ENCODE measurements at places on chromosomes 7 and 10.

DNA sequence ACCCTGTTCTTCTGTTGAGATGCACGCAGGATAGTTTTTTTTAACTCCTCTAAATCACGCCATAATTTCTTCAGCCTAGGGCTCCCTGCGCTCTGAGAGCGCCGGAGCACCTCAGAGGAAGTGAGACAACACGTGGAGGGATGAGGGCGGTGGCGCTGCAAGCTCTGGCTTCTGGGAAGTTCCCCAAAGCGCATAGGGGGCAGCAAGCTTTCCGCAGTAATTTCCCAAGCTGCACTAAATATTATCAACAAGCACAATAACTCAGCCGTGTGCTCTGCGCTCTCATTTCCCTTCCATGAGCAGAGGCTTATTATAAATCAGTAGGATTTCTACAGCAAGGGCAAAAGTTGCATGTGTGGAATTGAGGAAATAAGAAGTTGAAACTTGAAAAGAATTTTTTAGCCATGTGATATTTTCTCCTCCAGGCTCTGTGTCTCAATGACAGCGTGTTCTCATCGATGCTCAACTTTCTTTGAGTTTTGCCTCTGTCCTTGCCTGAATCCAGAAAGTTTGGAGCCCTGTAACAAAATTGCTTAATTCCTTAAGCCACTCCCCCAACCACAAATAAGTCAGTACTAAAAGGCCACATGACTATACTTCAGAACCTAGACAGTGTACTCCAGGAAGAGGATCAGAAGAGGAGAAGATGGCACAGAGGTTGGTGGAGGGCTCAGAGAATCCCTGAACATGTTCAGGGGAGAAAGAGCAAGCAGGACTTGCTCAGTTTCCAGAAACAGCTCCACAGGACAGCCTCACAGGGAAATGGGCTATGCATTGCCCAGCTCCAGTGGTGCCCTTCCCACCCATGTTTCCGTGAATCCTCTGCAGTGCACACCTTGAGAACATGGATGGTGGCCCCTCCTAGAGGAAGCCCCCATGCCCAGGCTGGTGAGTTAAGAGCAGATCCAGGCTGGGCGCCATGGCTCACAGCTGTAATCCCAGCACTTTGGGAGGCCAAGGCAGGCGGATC, 221.5 kb upstream of the GHITM start:
- peak; percentile 66 for DNase-seq

DNA sequence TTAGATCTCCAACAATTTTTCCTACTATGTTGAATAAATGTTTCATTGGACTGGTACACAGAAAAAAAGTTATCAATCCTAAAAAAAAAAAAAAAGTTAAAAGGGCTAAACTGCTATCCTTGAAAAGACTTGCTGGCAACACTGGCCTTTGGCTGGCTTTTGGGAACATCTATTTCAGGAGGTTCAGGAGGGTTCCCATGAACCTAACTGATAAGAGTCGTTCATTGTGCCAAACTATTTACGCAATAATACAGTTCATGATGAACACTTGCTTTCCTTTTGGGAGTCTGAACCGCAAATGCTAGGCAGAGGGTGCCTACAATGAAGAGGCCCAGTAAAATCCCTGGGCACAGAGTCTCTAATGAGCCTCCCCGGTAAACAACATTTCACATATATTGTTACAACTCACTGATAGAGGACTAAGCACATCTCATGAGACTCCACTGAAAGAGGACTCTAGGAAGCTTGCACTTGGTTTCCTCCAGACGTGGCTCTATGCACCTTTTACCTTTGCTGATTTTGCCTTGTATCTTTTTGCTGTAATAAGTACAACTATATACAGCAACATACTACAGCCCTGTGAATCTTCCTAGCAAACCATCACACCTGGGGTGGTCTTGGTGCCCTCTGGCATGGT, 45.0 kb downstream of the ZFAND4 start:
- no peak for DNase-seq

DNA sequence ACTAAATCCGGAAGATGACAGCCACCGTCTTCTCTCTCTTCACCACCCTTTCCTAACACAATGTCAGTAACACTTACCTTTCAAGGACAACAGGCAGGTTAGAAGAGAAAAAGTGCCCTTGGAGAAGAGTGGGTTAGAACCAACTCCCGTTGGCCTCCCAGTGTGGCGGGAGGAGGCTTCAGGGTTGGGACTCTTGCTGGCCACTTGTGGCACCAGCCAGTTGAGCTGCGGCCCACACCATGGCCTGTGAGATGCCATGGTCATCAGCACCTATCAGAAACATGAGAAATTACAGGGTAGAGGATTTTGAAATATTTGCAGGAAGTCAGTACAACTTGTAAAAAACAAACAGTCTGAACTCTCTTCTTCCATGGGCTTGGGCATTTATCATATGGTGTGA, 93.8 kb downstream of the MKI67 start:
- DNase-seq, result no peak

GRCh38 chr7:49776994-49777393, 3.6 kb downstream of the VWC2 start:
- peak; percentile 79 for DNase-seq

- no peak for DNase-seq
Observed at GRCh38 chr10:6351495-6351894, 148.8 kb downstream of the PFKFB3 start.

DNA sequence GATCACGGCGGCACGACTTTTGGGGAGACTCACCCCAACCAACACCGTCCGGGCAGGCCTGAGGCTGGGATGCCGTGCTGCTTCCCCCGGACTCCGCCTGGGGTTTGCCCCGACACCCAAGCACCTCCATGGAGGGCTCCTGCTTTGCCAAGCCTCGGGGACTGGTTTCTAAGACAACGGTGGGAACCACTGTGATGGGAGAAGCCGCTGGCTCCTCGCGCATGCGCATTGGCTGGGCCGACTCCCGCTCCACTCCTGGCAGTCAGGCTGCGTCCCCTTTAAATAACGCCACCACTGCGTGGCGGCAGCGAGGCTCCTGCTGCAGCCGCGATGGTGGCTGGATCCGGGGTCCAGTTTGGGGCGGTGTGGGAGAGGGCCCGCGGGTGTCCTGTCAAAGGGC, 201.0 kb downstream of the ZNF716 start:
- DNase-seq, result no peak

DNA sequence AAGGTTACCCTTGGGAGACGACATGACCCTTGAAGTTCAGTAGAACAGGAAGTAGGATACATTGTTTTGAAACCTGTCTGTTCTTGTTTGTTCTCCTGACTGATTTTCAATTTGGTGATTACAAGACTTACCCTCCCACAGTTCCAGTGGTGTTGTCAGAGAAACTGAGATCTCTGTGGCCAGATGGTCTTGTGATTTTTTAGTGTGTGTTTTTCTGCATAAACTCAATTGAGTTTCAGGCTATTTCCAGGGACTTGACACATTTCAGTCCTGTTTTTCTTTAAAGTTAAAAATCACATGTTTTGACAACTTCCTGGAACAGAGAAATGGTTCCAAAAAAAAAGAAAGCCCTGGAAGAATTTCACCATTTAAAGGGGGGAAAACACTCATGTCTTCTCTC, 22.3 kb downstream of the PIK3CG start:
- DNase-seq, result no peak

GRCh38 chr7:103929901-103930311, 59.6 kb downstream of the RELN start:
- no peak for DNase-seq

GRCh38 chr10:34667177-34667576, 147.9 kb downstream of the PARD3 start:
- no peak for DNase-seq

DNA sequence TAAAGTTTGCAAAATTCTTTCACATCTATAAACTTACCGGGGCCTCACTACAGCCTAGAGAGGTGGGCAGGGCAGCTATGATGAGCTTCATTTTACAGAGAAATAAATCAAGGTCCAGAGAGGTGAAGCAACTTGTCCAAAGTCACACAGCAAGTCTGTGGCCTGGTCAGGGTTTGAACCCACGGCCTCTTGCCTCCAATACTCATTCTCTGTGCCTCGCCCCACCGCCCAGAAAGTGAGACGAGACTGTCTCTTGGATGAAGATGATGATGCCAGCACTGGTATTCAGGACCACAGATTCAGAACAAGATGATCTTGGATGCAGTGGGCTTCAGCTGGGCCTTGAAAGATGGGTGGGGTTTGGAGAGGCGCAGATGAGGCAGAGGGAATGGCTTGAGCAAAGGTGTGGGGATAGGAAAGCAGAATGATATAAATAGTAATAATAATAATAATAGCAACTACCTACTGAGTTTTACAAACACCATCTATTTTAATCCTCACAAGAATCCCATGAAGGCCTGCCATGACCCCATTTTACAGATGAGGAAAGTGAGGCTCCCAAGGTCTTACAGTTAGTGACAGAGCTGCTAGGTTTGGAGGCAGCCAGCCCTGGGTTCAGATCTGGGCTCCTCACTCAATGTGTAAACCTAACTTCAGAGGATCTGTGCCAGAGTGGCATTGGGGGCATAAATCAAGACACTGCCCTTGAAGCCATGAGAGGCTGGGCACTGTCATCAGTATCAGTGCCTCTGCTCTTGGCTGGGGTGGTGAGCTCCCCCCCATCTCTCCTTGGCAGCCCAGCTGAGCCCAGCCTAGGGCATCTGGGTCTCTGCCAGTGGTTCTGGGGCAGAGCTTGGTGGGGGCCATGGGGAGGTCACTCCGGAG, 70.0 kb downstream of the NEURL1 start:
- no peak for DNase-seq

- DNase-seq, result no peak
Observed at GRCh38 chr7:34108165-34108564, 202.8 kb downstream of the BMPER start.

DNA sequence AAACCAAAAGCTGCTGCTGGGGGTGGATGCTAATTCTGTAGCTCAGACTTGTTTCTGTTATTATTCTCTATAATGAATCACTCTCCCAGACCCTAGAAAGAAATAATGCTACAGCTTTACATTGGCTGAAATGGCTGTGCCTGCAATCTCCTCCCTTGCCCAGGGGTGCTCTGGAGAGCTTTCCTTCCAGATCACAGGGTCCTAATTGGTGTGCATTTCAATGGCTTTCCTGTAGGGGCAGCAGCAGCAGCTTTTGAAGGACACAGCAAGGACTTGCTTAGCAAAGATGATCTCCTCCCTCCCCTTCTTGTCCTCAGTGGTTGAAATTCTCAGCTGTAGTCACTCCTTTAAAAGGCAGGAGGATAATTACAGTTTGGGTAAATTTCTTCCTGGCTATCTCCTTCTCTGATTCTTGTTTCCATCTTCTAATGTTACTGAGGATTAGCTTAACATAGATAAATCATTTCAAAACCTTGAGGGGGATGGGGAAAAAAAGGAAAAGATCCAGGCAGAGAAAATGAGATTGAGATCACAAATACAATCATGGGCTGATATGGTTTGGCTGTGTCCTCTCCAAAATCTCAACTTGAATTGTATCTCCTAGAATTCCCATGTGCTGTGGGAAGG, 120.2 kb upstream of the CTTNBP2 start:
- DNase-seq, result peak; percentile 75

GRCh38 chr10:76311752-76312636, 880.6 kb downstream of the LRMDA start:
- peak; percentile 79 for DNase-seq

GRCh38 chr7:15505761-15506160, 56.1 kb downstream of the AGMO start:
- DNase-seq, result no peak

GRCh38 chr10:118827053-118827452, 72.3 kb upstream of the CACUL1 start:
- no peak for DNase-seq

GRCh38 chr7:69843653-69844052, 245.4 kb downstream of the AUTS2 start:
- no peak for DNase-seq

GRCh38 chr7:40400525-40400924, 265.7 kb downstream of the SUGCT start:
- DNase-seq, result no peak

- DNase-seq, result no peak
Observed at GRCh38 chr7:91005024-91005423, 259.2 kb upstream of the FZD1 start.

- no peak for DNase-seq
Observed at GRCh38 chr7:132376361-132377013, 199.8 kb downstream of the PLXNA4 start.

DNA sequence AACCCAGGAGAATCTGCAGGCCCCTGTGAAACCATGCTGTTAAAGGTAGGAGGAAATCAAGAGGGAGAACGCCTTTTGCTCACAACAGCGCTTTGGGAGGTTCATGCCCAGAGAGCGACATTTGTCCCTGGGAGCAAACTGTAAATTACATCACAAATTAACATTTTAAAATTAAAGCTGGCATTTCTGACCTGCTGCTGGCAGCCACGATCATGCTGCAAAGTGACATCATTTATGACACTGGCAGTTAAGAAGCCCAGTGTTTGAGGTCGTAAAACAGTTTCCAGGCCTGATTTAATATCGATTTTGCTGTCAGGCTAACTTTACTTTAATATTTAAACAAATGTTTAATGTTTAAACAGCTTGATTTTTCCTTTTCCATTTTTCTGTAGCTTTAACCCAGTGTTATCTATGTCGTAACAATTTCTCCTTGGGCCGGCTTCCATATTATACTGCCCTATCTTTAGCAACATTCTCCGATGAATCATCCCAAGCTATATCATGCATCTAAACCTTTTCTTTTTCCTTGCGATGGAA, 86.5 kb upstream of the NPVF start:
- no peak for DNase-seq

GRCh38 chr10:31928549-31929260, at the start of gene ARHGAP12:
Gene ARHGAP12 (minus strand): TSS chr10:31928831. CDS start chr10:31908855, 19,976 bp downstream.
- peak; percentile 95 for DNase-seq

GRCh38 chr10:124155781-124156435, 62.5 kb upstream of the CHST15 start:
- DNase-seq, result no peak

DNA sequence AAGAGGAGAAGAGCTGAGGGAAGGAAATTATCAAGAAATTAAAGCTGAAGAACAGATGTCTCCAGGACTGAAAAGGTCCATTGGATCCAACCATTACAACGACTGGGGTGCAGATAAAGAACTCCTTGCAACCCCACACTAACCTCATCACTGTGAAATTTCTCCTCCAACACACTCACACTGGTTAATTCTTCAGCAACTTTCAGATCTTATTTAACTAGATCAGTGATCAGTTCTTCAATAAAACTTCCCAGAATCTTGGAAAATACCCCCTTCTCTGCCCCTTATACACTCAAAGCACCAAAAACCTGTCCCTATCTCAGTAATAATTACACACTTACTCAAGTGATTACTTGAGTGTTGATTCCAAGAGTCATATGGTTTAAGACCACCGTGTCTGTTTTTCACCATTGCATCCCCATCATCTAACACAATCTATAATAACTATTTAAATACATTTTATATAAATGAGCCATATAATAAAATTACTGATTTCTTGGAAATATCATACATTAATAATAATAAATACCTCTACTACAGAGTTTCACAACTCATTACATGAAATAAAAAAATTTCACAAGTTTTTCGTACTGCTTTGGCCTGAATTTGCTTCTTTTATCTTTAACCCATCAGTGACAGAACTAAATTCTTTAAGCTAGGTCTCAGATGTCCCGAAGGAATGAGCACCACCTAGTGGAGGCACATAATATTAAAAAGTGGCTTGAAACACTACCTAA, 123.7 kb downstream of the MPP7 start:
- DNase-seq, result peak; percentile 74

DNA sequence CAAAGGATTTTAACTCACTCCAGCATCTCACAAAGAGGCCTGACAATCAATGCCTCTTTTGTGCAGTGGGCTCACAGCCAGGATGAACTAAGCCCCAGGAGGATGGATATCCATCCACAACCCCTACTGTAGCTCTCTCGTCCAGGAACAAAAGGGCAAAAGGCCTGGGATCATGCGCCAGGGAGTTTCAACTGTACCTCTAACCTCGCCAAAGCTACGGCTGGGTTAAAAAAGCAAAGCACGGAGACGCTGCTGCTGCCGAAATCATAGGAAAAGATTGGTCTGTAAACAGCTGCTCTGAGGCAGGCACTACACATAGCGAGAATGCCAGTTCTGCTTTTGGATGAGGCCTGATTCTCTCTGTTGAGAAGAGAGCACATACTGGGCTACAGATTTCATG, 32.1 kb downstream of the VSTM4 start:
- peak; percentile 64 for DNase-seq

All from neural progenitor cell (in vitro differentiated cells).